ENCODE measurements at places on chromosomes 3 and 15.

GRCh38 chr3:49609314-49609713 lies 55.0 kb downstream of the BSN start:
- no peak for DNase-seq

DNA sequence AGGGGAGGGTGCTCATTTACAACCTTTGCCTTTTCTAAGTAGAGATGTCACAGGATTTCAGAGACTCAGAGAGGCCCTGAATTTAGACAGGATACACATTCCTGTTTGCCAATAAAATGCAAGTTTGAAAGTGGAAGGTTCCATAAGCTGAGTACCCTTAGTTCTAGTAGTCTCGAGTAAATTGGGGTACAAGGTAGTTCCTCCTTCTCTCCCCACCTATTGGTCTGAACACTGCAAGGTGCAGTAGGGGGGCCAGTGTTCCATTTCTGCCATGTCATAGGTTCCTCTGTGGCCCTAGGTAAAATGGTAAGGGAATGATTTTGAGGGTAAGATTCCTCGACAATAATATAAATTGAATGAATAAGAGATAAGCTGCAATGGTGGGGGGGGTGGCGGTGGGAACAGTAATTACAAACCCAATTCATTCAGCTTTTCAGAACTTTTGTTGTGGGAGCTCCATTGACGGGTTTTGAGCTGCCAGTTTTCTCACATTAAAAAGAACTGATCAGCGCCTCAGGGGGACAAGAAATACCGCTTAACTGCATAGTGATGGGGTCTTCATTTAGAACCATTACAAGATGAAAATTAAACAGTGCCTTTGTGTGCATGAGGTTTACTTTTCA lies 5.9 kb downstream of the SOX2 start:
- DNase-seq, result no peak

GRCh38 chr3:67357610-67358458 lies 296.6 kb downstream of the SUCLG2 start:
- no peak for DNase-seq

DNA sequence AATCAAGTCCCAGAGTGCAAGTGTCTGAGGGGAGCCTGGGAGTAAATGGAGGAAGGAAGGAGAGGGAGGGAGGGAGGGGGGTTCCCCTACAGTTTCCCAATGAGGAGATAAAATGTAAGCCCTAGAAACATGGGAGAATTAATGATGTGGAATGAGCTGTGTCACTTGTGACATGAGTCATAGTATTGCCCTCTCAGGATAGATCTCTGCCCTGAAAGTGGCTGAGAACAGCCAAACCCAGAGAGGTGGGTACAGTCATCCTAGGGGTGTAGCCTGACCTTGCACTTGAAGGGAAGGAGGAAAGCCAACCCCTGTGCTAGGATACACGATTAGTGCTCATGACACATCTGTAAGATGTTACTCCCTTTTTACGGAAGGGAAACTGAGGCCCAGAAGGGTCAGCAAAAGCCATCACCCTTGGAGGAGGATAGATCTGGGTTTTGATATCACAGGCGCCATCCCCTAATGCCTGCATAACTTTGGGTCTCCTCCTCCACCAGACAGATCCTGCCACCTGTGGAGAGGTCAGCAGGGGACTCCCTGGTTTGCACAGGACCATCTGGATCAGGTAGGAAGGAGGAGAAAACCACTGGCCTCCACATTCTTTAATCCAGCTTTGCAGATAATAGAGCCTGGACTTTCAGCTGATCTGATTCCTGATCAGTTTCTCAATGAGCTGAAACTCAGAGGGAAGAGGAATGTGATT lies 23.1 kb upstream of the USP3 start:
- DNase-seq, result no peak

- DNase-seq, result no peak
Observed at GRCh38 chr3:171776839-171777583, 33.3 kb downstream of the PLD1 start.

DNA sequence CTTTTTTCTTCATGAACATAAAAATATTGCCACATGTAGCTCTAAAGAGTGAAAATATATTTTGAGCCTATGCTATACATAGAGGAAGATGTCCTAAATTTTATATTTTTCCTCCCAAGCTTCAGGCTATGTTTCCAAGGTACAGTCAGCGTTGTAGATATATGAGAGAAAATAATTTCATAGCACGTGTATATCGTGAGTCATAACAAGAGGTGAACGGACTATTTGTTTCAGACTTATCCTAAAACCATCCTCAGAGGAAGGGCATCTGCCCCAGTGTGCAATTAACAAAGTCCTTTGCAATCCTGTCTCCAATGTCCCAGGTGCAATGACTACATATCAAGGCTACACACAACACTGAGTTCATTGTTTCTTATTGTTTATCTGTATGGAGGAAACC lies 177.3 kb upstream of the ARRDC4 start:
- DNase-seq, result no peak

GRCh38 chr15:58748040-58748851 lies 1.3 kb downstream of the ADAM10 start:
- DNase-seq, result no peak
